H7 (cell line): ENCODE measurements at places on chromosomes 4 and X.

DNA sequence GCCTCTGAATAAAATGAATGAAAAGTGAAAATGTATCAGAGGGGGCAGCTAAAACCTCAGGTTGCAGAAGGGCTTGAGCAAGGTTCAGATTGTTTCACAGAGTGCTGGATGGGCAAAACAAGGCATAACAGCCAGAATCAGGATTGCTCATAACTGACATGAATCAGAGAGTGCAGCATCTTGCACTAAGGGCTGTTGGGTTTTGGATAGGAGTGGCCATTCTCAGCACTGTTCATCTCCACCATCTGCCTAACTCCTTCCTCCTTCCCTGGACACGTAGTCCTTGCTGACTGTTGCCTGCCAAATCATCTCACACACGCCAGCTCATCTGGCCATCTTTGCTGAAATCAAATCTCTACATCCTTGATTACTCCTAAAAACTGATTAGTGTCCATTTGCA, 75.3 kb upstream of the C1QTNF7 start:
- DNase-seq, result no peak

DNA sequence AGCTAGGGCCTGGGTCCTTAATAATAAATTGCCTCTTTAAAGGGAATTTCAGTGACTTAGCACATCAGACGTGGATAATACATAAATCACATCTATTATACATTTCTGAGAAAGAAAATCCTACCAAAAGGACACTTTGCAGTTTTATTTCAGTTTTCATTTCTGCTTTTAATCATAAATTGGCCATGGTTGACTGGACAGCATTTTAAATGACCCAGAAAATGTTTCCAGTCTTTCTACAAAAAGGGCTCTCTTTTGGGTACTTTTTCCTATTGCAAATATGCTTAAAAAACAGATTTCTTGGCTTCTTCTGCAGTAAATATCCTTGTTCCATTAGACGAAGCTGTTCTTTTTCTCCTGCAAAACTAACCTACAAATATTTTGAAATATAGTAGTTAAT, 41.4 kb upstream of the LPAR4 start:
- DNase-seq, result no peak

- no peak for DNase-seq
Observed at GRCh38 chrX:7247346-7247745, 99.4 kb upstream of the PUDP start.

DNA sequence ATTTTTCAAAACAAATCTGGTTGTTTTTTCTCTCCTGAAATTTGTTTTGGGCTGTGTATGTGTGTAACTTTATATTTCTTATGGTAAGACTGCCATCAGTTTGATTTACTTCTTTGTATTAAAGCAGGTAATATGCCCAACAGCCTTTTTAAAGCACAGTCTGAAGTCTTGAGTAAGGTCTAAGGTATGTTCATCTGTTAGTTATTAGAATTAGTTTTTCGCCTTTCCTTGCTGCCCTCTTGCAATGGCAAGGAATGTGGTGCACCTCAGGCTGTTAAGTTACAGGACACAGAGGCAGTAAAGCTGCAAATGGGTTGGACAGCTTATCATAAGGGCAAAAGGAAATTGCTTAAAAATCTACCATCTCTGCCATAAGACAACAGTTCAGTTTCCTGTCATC, 71.8 kb downstream of the METTL14 start:
- no peak for DNase-seq

DNA sequence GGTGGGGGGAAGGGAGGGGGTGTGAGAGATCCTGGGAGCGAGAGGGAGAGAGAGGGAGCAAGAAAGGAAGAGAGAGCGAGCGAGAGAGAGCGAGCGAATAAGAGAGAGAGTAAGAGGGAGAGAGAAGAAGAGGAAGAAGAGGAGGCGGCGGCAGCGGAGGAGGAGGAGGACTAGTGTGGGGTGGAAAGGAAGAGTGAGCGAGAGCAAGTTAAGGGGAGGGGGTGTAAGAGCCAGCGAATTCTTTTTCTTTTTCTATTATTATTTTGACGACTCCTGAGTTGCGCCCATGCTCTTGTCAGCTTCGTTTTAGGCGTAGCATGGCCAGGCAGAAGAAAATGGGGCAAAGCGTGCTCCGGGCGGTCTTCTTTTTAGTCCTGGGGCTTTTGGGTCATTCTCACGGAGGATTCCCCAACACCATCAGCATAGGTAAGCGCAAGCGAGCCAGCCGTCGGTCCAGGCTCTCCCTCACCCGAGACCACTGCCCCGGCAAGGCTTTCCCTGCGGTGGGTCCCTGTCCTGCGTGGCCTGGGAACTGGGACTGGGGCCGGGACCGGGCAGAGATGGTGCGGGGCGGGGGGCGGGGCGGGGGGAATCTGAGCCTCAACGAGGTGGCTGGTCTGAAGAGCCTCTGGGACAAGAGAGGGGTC, at the start of gene GRIA3:
Gene GRIA3, plus strand, starts transcription at position 60 of the 647 bp plus-strand sequence. Its CDS starts 258 bp downstream, at position 318.
- DNase-seq, result peak; percentile 46

DNA sequence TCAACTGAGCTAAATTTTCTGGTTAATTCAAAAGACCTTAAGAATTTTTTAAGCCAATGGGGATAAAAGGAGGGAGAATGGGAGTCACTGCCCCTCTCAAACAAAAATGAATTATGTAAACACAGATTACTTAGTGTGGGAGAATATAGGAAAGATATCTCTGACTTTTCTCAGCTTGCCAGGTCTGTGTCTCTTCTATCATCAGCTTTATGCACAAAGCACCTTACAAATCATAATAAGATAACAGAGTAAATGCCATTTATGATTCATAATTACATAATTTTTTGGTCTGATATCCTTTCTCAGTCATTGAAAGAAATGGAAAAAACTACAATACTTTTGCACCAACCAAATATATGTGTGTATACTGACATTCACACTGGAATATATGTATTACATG, 604.6 kb upstream of the FAM241A start:
- no peak for DNase-seq

DNA sequence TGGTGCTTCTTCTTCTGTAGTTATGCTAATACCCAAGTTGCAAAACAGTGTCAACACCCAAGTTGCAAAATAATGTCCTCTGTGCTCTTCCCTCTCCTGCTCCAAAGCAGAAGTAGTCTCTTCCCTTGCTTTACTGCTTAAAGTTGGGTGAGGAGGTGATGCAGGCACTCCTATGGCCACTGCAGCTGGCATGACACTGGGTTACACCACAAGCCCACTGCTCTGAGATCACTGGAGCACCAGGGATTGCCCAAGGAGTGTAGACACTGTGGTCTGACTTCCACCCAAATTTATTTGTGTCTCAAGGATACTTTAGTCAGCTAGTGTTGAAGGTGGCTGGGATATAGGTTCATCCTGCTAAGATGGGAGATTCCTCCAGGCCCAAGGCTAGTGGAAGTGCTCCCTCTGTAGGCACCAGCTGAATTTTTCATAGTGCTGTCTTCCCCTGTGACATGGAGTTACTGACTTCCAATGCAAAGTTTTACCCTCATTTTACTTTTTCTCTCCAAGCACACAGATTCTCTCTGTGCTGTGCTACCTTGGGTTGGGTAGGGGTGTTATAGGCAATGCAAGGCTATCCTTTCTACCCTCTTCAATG, 196.2 kb upstream of the TENT5D start:
- peak; percentile 7 for DNase-seq

- DNase-seq, result no peak
Observed at GRCh38 chr4:82776925-82777542, 21.6 kb downstream of the SCD5 start.

DNA sequence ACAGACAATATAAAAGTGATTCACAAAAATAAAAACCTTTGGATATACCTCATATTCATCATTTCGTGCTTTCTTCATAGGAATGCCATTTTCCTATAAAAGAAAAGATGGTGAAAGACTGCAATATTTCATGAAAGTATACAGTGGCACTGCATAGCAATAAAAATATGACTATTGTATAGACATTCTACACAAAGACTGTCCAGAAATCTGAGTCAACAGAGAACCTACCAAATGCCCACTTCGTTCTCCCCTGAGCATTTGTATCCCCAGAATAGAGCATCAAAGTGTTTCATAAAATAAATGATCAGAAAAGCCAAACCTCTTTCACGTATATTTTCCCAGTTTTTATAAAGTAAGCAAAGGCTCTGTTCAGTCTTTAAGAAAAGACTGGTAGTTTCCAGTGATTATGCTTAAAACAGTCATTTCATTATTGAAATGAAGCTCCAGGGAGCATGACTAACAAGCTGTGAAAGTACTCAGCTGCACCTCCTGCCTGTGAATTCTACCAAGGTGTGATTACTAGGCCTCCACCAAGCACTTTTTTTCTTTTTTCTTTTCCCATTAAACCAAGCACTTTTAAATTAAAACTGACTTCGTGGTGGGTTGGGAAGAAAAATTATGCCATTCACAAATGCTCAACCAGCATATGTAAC, 20.2 kb downstream of the PPA2 start:
- DNase-seq, result peak; percentile 38

DNA sequence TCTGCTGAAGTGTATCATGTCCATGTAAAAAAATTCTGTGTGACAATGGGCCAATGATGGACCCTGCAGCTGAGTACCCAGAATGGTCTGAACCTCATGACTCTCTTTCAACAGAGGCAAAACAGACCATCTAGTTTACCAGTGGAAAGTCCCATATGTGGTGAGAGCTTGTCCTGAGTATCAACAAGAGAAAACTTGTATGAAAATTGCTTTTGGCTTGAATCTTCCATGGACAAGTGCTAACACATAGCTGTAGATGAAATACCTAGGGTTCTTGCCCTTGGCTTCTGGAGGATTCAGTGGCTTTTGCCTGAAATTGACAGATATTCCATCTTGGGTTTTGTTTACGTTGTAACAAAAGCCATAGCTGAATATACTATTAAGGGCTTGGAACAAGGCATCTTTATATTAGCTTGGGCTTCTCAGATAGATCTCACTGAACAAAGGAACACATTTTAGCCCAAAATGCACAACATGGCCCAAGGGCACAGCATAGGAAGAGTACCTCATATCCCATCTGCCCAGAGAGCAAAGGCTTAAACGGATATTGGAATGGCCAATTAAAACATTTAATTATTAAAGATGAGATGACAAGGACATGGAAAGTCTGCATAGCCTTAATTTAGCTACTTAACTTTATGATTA, 128.5 kb upstream of the HPGD start:
- DNase-seq, result no peak

DNA sequence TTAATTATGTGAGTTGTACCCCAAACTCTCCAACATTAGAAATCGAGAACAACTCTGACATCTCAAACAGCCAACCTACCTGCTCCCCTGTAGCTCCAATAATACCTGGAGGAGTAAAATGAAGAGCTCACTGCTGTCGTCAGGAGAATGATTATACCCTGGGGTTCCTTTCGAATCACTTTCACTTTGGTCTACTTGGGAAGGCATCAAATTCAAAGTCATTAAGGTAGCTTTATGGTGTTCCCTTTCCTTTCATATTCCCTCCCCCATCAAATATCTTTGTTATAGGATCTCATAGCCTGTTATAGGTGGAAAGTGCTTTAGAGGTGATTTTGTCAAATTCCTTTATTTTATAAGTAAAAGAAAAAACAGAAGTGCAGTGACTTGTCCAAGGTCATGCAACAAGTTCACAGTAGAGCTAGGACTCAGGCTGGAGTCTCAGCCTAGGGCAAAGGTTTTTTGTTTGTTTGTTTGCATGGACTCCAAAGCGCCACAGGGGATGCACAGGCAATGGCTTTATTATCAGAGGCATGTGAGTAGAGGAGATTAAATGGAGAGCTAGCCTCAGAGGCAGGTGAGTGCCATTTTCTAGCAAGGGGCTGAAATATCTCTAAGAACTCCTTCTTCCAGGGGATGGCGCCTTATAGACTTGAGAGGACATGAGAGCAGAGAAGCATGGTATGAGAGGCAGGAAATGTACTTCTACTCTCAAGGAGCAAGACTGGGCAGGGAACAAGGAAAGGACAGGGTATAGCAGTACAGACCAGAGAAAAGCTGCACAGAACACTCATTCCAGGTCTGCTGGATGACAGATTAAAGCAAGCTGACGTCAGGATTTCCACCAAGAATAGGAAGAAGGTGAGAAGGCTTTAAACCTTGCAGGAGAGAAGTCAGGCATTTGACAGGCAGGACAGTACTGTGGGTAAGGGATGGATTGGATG, 262.1 kb upstream of the GPC4 start:
- DNase-seq, result no peak

DNA sequence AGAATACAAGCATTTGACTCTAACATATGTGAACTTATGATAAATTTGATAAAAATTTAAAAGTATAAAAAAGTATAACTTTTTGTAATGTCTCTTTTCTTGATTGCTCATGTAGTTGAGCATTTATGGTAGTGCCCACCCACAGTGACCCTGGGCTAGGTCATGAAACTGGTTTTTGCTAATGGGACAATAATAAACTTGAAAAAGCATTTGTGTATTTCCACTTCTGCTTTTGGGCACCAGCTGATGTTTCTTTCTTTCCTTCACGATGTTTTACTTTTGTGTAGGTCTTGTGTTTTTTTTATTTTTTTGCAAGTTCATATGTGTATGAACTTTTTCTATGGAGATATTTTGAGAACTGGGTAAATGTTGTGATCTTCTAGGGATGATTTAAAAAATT, 313.1 kb downstream of the CBLL2 start:
- DNase-seq, result no peak

GRCh38 chrX:30483996-30484395, 93.6 kb downstream of the TASL start:
- DNase-seq, result no peak

DNA sequence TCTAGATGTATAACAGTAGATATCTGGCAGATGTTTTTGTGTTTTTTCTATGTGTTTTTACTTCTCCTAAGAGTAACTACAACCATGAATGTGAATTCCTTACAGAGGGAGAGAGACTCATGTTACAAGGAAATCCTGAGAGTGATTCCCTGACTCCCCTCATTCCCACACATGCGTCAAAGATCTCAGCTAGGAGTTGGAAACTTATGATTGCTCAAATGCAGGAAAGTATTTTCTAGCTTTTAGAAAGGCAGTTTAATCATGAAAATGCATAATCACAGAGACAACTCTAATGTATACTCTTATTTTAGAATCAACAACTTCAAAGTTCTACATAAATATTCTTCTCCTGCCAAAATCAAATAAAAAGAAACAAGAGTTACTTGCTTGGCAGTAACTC, 121.8 kb downstream of the PDE5A start:
- DNase-seq, result no peak
